D341Med (cell line): ENCODE measurements at places on chromosomes 3 and 15.
A peak's percentile ranks its signal among the peaks of the same experiment; 100 is the strongest.

GRCh38 chr3:138097192-138098172 lies 17.9 kb downstream of the DZIP1L start:
- peak; percentile 60 for DNase-seq

DNA sequence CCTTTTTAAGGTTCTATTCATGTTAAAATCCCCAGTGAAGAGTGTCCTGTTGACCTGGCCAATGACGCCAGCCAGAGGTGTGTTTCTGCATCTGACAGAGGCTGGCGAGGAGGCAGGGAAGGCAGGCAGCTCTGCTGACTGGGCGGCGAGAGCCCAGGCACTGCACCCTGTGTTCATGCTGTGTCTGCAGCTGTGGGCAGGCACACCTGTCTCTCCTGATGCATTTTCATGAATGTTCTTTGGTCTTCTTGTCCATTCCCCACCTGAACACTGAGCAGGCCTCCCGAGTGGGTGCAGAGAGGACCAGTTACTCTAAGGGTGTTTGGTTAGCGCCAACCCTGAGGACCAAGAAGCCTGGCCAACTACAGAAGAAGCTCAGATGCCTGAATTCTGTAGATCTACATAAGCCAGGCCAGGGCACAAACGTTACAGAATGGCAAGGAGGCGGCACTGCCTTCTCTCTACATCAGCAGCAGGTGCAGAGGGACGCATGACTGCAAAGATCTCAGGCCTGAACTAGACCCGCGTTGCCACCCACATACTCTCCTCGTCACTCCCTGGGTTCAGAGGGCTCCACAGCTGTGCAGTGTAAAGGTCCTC lies 233.7 kb downstream of the OCA2 start:
- DNase-seq: peak; percentile 10

GRCh38 chr3:195087328-195087727 lies 183.6 kb downstream of the XXYLT1 start:
- no peak for DNase-seq

DNA sequence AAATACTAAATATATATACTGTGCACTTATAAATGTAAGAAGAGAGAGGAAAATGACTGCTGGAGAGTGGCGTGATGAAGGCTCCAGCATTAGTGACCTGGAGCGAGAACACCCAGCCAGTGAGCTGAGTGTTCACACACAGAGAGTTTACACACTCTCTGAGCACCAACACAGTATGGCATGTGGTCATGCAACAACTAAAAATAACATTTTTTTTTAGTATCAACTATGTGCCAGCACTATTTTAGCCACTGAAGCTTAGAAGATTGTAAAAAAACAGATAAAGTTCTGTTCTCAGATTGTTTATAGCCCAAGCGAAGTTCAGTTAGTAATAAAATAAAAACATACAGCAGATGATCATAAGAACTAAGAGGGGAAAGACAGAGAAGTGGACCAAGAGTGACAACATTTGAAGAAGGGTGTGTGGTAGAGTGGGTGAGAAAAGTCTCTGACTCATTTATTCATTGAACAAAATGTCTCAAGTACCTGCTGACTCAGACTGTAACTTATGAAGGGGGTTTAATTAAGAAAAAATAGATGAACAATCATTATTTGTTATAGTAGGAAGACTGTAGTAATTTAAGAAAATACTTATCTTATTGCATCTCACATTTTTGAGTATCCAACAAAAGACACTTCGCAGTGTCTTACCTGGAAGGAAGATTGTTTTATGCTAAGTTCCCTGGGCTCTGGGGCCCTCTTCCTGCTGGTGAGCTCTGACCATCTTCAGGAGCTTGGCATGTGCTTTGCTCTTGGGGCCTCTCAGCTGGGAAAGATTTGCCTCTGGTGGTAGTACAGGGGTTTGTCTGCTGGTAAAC lies 43.8 kb downstream of the GAP43 start:
- no peak for DNase-seq

DNA sequence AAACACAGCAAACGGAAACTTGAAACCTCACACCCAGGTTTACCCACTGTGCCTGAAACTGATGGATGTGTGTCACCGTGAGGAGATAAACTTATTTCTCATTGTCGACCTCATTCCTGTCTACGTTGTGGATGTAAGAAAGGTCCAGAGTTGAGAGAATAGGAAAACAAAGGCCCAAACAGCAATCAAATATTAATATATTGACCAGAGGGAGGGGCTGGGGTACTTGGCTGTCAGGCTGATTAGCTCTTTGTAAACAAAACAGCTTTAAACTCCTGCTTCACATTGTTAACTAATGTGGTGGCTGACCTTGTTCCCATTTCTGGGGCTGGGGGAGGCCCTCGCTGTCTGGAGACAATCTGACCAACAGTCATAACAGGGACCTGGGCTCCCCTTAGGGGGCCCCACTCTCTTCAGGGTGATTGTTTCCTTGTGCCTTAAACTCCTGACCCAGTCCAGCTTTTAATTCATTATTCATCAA lies 937.6 kb downstream of the MCTP2 start:
- no peak for DNase-seq

DNA sequence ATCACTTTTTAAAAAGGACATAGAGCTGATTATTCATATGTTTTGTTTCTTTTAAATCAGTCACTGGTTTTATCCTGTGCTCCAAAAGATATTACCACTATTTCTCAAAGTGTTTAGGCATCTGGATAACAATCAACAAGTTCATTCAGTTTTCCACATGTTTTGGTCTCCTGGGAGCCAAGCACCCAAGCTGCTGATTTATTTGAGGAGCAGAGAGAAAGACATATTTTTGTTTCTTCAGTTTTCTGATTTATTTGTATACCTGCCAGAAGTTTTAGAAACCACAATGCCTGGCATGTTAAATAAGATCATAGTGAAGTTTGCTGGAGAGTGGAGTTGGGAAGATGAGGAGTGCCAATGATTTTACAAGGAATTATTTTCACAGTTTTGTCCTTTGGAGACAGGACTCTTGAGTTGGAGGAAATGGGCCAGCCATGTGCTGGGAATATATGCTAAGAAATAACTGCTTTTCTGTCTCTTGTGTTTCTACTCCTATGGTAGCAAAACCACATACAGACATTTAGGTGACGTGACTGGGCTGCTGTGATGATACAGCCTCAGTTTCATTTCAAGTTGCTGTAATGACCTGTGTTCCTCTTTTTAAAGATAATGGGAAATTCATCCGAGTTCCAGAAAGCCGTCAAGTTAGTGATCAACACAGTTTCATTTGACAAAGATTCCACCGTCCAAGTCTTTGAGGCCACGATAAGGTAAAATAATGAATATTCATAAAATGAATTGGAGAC lies 11.7 kb downstream of the EDEM1 start:
- DNase-seq: no peak
